GM23338 (cell line): ENCODE measurements at places on chromosomes 6 and 20. TPM values are rescaled to one million over a fixed set of nuclear protein-coding genes. Genes with fewer than 3 reads are reported as not detected.

The PRSS16 gene
- polyA plus RNA-seq: 8.7 and 13.8 TPM in 2 replicates

The FILIP1 gene
- 4.7 and 6.4 TPM in 2 replicates for polyA plus RNA-seq

The HLA-DPA1 gene
- 3.9 and 4.1 TPM in 2 replicates for polyA plus RNA-seq

The HLA-DQB1 gene
- polyA plus RNA-seq: 6.5 and 17.3 TPM in 2 replicates

The ZBP1 gene
- polyA plus RNA-seq: not detected in 2 replicates

The DPPA5 gene
- 12.9 and 17.3 TPM in 2 replicates for polyA plus RNA-seq

- no peak overlapping the region for H3K27ac ChIP-seq
- DNase-seq: no peak
These were observed 89.9 kb downstream of the RFPL4B start for GRCh38 chr6:112437058-112437457.

- no peaks in the 10 kb centered on the region for H3K27me3 ChIP-seq
- DNase-seq: no peak
- peaks cover 27% of the 10 kb centered on the region; the same call in 1 of the 2 replicates for H3K36me3 ChIP-seq
- H3K4me1 ChIP-seq: no peaks in the 10 kb centered on the region
- no peak overlapping the region for H3K4me3 ChIP-seq
- no peak overlapping the region for H3K27ac ChIP-seq
These were observed 41.7 kb downstream of the AKIRIN2 start for GRCh38 chr6:87660226-87660911.

DNA sequence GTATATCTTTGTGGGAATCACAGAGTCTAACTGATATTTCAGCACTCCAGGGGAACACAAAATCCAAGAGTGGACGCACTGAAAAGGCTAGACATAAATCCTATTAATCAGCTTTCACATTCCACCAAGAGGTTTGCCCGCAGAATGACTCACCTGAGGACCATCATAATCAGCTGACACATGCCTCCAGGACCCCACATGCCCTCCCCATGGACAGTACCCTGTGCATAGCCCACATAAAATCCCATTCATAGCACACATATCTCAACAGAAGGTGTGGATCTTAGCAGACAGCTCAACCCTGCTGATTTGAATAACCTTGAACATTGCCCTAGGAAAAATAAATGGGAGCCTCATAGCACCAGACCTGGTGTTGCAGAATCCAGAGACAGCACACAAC, 246.8 kb upstream of the TENT5A start:
- peaks cover 6% of the 10 kb centered on the region; the same call in 1 of the 2 replicates for H3K4me1 ChIP-seq
- H3K27me3 ChIP-seq: no peaks in the 10 kb centered on the region
- H3K27ac ChIP-seq: no peak overlapping the region

- peak; percentile 53 for DNase-seq
- no peaks in the 10 kb centered on the region for H3K36me3 ChIP-seq
- H3K4me1 ChIP-seq: 0 out of 2 replicates have a peak, but pooled peaks cover 9% of the 10 kb centered on the region
- no peaks in the 10 kb centered on the region for H3K27me3 ChIP-seq
These were observed 21.8 kb upstream of the NAA20 start for GRCh38 chr20:19995220-19995863.

DNA sequence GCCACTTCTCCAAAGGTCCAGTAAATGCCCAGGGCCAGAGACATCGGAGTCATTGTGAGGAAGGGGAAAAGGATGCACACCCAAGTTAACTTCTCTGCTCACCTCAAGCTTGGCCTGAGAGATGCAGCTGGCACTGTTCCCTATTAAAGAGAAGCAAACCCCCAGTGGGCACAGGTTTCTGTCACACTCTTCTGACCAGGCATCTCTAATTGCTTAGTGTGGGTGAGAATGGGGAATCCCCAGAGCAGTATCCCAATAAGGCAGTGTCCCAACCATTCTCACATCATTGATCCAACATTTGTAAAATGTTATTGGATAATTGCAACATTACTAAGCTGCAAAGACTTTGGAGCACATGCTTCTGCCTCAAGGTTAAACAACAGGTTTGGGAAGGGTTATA, 232.3 kb downstream of the ADGRG6 start:
- H3K4me3 ChIP-seq: no peak overlapping the region
- DNase-seq: no peak
- H3K4me1 ChIP-seq: no peaks in the 10 kb centered on the region
- H3K27ac ChIP-seq: no peak overlapping the region

- no peaks in the 10 kb centered on the region for H3K27me3 ChIP-seq
- no peak for DNase-seq
- no peak overlapping the region for H3K4me3 ChIP-seq
- H3K4me1 ChIP-seq: no peaks in the 10 kb centered on the region
- no peaks in the 10 kb centered on the region for H3K36me3 ChIP-seq
These were observed 48.3 kb upstream of the MRAP2 start for GRCh38 chr6:83985308-83985713.

- no peak for DNase-seq
- no peak overlapping the region for H3K27ac ChIP-seq
- H3K4me1 ChIP-seq: peaks cover 7% of the 10 kb centered on the region; the same call in 1 of the 2 replicates
These were observed 104.0 kb downstream of the COL12A1 start for GRCh38 chr6:75101896-75102295.

GRCh38 chr6:24391756-24392405, 10.9 kb upstream of the MRS2 start:
- H3K27me3 ChIP-seq: no peaks in the 10 kb centered on the region
- no peak for DNase-seq
- H3K36me3 ChIP-seq: 0 out of 2 replicates have a peak, but pooled peaks cover 3% of the 10 kb centered on the region
- no peaks in the 10 kb centered on the region for H3K4me1 ChIP-seq
- no peak overlapping the region for H3K27ac ChIP-seq

GRCh38 chr6:141532211-141532610, 600.5 kb upstream of the GJE1 start:
- no peak overlapping the region for H3K27ac ChIP-seq
- no peak overlapping the region for H3K4me3 ChIP-seq
- H3K4me1 ChIP-seq: peaks cover 6% of the 10 kb centered on the region; the same call in 1 of the 2 replicates
- no peak for DNase-seq
- no peaks in the 10 kb centered on the region for H3K36me3 ChIP-seq

GRCh38 chr6:30915591-30915946, 1.5 kb downstream of the VARS2 start:
- no peak overlapping the region for H3K4me3 ChIP-seq
- no peaks in the 10 kb centered on the region for H3K27me3 ChIP-seq
- H3K36me3 ChIP-seq: peaks cover 7% of the 10 kb centered on the region; the same call in 1 of the 2 replicates
- H3K27ac ChIP-seq: no peak overlapping the region; the same call in 1 of the 2 replicates

- no peak for DNase-seq
- peaks cover 10% of the 10 kb centered on the region for H3K4me1 ChIP-seq
- no peak overlapping the region for H3K4me3 ChIP-seq
- no peak overlapping the region for H3K27ac ChIP-seq
These were observed 8.0 kb downstream of the PXDC1 start for GRCh38 chr6:3743541-3743940.

DNA sequence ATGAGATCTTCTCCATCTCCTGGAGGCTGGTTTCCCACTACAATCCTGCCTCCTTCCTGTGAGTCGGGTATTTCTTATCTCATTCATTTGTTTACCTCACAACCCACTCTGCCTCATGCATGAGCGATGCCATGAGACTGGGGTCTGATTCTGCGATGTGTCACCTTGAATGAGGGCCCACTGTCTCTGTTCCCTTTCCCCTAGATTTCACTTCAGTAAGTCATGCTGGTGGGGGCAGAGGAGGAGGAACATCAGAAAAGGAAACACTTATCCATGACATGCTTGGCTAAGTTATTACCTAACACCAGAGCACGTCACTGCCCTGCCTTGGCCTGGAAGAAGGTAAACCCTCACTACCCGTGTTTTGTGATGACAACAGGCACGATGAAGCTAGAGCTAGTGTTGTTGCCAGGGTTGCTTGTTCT, 337.4 kb upstream of the PRDM1 start:
- peaks cover 20% of the 10 kb centered on the region for H3K4me1 ChIP-seq
- no peak overlapping the region for H3K4me3 ChIP-seq
- no peak overlapping the region for H3K27ac ChIP-seq
- H3K36me3 ChIP-seq: no peaks in the 10 kb centered on the region

GRCh38 chr6:148272597-148272996, 70.0 kb upstream of the SASH1 start:
- no peak overlapping the region for H3K27ac ChIP-seq
- H3K4me1 ChIP-seq: no peaks in the 10 kb centered on the region

DNA sequence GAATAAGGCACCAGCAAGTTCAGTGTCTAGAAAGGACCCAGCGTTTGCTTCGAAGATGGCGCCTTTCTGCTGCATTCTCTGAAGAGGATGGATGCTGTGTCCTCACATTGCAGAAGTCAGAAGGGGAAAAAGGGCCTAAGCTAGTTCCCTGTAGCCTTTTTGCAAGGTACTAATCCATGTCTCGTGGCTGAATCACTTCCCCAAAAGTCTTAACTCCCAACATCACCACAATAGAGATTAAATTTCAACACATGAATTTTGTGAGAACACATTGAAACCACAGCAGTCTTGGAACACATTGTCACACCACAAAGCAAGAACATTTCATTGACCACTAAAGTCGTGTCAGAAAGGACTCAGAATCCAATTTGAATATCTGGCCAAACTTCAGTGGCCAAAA, 42.1 kb downstream of the KLHL31 start:
- no peaks in the 10 kb centered on the region for H3K27me3 ChIP-seq
- H3K4me1 ChIP-seq: no peaks in the 10 kb centered on the region
- no peak for DNase-seq
- no peak overlapping the region for H3K4me3 ChIP-seq
